ENCODE measurements at places on chromosomes 2 and 18. TPM values are rescaled to one million over a fixed set of nuclear protein-coding genes. Genes with fewer than 3 reads are reported as not detected.

Gene MC4R
- total RNA-seq: not detected

Gene CDK15
- 0.47 TPM for total RNA-seq

Gene SNORC
- total RNA-seq: 0.12 TPM

Gene SLC11A1
- 0.35 TPM for total RNA-seq

Gene METAP1D
- 2.3 TPM for total RNA-seq

Gene BBS5
- total RNA-seq: 7.7 TPM

Gene COL4A3
- not detected for total RNA-seq

Gene DRC1
- not detected for total RNA-seq

Gene HOXD9
- total RNA-seq: 0.09 TPM

Gene KIAA2012
- total RNA-seq: not detected

Gene GAREM1
- 7.4 TPM for total RNA-seq

Gene DYSF
- 0.70 TPM for total RNA-seq

Gene TNP1
- total RNA-seq: not detected

Gene PHLPP1
- 6.4 TPM for total RNA-seq

Gene LYG2
- total RNA-seq: not detected

Data from pericardium fibroblast (primary cell).